ENCODE measurements at places on chromosomes 1 and 21. TPM values are rescaled to one million over a fixed set of nuclear protein-coding genes. Genes with fewer than 3 reads are reported as not detected.
A peak's percentile ranks its signal among the peaks of the same experiment; 100 is the strongest.

DNA sequence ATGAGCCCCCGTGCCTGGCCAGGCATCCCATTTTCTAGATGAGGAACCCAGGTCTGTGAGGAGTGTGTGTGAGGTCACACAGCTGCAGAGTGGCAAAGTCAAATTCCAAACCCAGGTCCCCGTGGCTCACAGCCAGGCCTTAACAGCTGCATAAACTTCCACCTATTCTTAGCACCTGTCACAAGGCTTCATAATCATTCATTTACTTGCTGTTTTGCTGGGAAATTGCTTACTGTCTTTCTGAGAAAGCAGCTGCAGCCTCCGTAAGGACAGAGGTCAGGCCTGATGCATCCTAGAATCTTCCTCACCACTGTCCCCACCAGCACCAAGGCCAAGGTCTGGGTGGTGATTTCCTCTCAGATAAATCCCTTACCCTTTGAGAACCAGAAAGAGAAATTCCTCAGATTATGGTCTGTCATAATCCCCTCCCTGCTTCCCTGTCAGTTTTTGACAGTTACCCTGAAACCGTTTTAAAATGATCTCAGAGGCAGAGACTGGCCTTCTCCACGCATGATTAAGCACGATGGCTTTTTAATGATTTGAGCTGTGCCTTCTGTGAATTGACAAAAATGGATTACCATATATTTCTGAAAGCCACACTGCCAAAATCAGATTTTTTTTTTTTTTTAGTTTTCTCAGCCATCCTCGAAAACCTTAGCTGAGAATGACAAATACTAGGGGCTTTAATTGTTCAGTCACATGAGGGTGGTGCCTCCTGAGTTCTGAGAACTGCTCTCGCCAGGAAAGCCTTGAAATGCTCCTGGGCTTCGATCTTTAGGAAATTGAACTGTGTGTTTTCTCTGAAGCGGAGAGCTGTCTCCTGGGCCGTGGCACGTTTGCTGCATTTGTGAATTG, 70.0 kb upstream of the SELENON start:
- DNase-seq, result no peak

The CFAP57 gene
- 0.41 TPM for total RNA-seq

DNA sequence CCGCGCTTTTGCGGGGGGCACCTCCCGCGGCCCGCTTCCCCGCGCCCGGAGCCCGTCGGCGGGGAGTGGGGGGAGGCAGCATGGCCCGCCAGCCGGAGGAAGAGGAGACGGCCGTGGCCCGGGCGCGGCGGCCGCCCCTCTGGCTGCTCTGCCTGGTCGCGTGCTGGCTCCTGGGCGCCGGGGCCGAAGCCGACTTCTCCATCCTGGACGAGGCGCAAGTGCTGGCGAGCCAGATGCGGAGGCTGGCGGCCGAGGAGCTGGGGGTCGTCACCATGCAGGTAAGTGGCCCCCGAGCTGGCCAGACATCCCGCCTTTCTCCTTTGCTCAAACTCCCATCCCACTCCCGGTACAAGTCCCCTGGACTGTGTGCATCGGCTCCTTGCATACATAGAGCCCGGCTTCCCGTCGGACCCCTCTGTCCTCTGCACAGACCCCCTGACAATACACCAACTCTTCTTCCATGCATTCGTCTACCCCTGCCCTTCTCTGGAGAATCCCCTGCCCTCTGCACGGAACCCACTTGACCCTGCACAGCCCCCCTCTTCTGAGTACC, 812 bp downstream of the CACHD1 start:
- peak; percentile 5 for DNase-seq

GRCh38 chr1:172578586-172578985, 45.6 kb downstream of the SUCO start:
- DNase-seq, result no peak

The FYB2 gene
- total RNA-seq, result not detected

DNA sequence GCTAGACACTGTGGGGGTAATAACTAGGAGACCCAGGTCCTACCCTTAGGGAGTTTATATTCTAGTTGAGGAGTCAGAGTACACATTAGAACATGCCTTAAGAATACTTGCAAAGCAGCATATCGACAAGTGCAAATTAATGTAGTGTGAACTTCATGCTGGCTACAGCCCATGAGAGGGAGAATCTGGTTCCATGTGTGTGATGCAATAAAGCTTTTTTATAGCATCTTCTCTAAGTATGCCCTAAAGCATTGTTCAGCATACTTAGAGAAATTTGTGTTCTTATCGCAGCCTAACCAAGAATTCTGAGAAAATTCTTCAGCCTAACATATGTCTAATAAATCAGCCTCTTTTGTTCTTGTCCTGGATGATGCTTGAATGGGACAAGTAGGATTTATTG, 95.5 kb downstream of the SDCCAG8 start:
- DNase-seq, result no peak

Measured in activated T-cell treated with anti-CD3 and anti-CD28 coated beads, Interleukin-2, amount 50 U/mL, for 4 hours (primary cell).